ENCODE measurements at places on chromosomes 7 and 10.

DNA sequence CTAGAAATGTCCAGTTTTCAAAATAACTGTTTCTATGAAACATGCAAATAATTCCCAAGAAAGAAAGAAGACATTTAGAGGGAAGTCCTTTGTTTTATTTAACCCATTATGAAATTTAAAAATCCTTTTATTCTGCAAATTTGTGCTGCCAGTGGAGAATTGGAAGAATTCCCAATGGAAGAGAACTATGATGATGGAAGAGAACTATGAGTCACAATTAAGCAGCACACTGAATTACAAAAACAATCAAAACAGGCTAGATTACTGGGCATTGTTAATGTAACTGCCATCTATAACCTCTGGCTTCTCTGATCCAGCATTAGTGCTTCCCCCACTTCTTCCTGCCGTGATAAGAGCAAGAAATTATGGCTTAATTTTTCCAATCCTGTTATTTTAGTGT, 126.2 kb upstream of the FEZF1 start:
- DNase-seq, result no peak

DNA sequence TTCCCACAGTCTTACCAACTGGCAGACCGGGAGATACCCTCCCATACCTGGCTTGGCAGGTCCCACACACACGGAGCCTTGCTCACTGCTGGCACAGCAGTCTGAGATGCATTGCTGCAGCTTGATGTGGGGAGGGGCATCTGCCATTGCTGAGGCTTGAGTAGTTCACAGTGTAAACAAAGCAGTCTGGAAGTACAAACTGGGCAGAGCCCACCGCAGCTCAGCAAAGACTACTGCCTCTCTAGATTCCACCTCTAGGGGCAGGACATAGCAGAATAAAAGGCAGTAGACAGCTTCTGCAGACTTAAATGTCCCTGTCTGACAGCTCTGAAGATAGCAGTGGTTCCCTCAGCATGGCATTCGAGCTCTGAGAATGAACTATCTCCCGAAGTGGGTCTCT, 69.6 kb upstream of the RELN start:
- DNase-seq, result no peak

DNA sequence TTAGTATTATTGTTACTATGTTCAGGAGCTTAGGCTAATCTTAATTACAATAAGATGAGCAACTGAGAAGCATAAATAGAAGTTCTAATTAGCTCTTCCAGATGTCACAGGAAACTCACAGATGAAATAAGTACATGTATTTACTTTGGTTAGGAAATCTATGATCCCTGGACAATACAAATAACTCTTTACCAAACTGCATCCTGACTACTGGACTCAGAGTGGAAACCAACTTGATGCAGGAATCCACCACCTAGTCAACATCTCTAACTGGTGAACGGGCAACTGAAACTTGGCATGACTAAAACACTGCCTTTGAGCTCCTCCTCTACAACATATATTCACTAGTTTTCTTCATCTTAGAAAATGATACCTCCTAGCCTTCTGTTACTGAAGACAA, 193.2 kb downstream of the AGMO start:
- DNase-seq, result no peak

DNA sequence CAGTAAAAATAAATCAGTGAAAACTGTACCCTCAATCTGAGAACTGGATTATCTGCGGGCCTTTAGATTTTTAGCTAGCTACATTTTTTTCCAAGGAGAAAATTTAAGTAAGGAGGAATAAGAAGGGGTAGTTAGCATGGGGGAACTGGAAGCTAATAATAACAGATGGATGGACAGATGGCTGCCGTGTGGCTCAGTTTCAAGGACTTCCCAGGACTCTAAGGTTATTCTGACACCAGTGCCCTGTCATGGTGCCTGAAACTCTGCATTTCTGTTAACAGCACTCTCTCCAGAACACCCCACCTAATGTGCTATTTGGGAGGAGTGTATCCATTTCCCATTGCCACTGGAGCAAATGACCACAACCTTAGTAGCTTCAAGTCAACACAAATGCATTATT, 75.7 kb upstream of the PDE1C start:
- no peak for DNase-seq

GRCh38 chr10:50398381-50398780, 147.1 kb upstream of the ASAH2 start:
- DNase-seq, result no peak

DNA sequence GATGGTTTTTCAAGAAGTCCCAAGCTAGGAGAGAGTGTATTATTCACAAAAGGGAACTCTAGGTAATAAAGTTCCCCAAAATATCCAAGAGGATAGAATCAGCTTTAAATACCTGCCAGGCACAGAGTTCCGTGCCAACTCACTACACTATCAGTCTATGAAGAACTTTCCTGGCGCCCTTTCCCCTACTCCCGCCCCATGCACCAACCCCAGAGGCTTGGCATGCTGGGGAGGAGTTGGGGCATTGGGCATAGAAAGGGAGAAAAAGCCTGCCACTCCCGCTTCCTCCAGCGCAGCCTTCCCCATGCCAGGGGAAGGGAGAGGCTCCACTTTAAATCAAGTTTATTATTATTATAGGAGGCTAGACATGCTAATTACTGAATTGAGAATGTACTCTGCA, 54.9 kb downstream of the ZNF800 start:
- no peak for DNase-seq

GRCh38 chr7:113159746-113160339, 41.5 kb upstream of the SMIM30 start:
- DNase-seq, result peak; percentile 8

GRCh38 chr10:121276046-121276445, 322.2 kb downstream of the FGFR2 start:
- no peak for DNase-seq

- peak; percentile 42 for DNase-seq
These were observed 128.7 kb upstream of the CXCL12 start for GRCh38 chr10:44513591-44513990.

- no peak for DNase-seq
These were observed 8.9 kb downstream of the VSTM4 start for GRCh38 chr10:49106451-49106850.

GRCh38 chr10:3526727-3527501, 258.1 kb downstream of the KLF6 start:
- peak; percentile 64 for DNase-seq

DNA sequence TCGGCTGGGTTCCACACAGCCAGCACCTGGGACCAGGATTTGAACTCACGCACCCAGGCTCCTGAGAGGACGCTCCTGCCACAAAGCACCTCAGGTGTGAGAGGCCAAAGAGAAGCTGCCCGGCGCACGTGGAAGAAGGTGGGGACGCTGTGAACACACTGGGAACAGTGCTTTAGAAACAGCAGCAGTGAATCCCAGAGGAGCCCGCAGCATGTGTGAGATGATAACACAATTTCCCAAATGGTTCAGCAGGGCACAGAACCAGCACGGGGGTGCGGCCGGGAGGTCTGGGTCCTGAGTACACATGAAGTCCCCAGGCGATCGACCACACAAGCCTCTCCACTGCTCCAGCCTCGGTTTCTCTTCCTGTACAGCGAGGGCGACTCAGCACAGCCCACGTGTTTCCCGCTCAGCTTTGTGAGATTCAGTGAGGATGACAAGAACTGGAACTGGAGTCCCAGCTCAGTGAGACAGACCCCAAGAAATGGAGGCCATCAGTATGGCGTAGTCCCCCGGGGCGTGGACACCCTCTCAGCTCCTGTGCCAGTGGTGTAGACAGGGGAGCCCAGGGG, 188.3 kb downstream of the MAD1L1 start:
- DNase-seq, result no peak

- no peak for DNase-seq
These were observed 10.4 kb upstream of the HTR5A start for GRCh38 chr7:155059703-155060102.

DNA sequence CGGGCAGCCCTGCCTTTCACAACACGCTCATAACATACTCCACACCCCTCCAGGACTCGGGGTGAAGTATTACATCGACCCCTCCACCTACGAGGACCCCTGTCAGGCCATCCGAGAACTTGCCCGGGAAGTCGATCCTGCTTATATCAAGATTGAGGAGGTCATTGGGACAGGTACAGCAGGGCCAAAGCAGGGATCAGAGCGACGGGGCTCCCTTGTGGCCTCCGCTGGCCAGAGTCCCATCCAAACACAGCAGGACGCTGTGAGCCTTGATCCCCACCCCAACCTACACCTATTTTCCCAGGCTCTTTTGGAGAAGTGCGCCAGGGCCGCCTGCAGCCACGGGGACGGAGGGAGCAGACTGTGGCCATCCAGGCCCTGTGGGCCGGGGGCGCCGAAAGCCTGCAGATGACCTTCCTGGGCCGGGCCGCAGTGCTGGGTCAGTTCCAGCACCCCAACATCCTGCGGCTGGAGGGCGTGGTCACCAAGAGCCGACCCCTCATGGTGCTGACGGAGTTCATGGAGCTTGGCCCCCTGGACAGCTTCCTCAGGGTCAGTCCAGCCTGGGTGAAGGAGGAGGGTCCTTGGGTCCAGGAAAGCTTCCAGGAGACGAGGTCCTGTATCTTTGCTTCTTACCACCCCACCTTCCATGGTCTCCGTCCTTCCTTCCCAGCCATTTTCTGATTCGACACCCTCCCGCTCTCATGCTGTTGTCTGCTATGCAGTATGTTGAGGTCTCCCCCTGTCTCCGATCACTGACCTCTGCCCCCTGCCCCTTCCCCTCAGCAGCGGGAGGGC, 13.5 kb downstream of the EPHB6 start:
- no peak for DNase-seq

GRCh38 chr7:2855386-2855785, 11.3 kb upstream of the GNA12 start:
- no peak for DNase-seq

GRCh38 chr7:114864278-114864677, 57.6 kb upstream of the MDFIC start:
- DNase-seq, result no peak

DNA sequence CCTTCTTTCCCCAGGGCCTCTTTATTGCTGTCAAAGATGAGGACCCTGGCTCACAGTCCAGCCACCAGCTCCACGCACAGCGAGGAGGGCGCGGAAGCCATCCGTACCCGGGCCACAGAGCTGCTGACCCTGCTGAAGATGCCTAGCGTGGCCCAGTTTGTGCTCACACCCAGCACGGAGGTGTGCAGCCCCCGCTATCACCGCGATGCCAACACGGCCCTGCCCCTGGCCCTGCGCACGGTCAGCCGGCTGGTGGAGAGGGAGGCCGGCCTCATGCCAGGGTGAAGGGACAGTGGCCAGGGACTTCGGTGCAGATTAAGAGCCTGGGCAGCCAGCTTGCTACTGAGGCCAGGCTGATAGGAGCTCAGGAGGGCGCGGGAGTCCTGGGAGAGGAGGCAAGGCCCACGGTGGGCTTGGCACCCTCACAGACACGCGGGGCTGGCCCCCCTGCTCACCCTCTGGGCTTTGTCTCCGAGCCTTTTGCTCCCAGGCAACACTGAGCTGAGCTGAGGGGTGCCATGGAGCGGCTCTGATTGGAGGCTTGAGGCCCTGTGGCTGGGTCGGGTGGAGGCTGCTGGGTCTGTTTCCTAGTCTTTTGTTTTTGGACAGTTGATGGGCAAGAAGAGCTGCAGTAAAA, 15.8 kb downstream of the AP5Z1 start:
- no peak for DNase-seq

DNA sequence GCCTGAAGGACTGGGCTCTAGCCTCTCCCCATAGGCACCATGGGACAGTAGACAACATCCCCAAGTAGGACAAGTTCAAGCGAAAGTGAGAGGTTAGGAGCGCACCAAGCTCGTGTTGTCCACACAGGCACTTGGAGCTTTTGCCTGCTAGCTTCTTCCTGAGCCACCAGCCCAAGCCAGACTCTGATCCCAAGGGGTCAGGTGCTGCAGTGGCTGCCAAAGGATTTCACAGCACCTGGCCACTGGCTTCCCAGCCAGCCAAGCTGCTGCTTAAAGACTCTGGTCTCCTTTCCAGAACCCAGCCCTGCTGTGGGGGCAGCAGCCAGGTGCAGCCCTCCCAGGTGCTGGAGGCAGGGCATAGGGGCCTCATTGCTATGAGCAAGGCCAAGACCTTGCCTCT, 33.0 kb upstream of the UNC5B start:
- no peak for DNase-seq

- no peak for DNase-seq
These were observed 6.7 kb upstream of the PARP12 start for GRCh38 chr7:140069298-140069949.
